ENCODE measurements at places on chromosomes 5 and 9.

DNA sequence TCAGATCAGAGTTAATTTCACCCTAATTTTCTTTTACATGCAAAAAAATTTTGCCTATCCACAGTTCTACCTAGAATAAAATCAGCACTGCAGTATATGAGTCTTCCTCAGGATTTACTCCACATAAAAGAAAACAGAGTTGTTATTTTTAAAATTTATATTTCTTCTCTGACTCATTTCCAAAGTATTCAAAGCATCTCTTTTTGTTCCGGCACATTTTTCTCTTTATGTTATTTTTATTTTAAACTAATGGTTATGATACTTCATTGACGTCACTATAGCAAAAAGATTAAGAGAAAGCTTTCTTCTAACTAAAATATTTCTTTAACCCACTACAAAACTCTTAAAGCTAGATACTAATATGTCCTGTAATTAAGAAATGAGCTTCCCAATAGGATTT, 590.4 kb downstream of the PRELID2 start:
- DNase-seq, result no peak

DNA sequence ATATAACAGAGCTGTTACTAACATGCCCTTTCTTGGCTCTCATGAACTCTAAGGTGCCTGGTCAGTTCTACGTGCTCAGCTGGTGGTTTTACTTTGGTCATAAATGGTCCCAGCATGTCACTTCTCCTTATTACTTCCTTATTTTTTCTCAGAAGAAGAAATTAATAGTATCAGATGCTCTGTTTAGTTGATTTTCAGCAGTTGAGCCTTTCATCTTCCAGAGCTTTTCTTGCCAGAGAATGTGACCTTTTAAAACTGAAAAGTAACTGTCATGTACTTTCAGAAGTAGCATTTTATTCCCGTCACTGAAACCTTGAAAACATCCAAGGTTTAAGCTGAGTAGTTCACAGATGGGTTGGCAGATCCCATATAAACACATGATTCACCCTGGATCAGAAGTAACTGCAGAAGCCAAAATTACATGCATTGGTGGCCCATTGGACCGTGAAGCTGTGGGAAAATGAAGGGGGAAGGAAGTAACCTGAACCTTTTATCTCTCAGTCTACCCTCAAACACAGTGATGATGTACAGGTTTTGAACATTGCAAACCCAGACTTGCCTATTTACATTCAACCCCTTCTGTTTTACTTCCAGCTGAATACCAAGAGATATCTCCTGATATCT, 50.5 kb downstream of the HACD4 start:
- peak; percentile 61 for DNase-seq

DNA sequence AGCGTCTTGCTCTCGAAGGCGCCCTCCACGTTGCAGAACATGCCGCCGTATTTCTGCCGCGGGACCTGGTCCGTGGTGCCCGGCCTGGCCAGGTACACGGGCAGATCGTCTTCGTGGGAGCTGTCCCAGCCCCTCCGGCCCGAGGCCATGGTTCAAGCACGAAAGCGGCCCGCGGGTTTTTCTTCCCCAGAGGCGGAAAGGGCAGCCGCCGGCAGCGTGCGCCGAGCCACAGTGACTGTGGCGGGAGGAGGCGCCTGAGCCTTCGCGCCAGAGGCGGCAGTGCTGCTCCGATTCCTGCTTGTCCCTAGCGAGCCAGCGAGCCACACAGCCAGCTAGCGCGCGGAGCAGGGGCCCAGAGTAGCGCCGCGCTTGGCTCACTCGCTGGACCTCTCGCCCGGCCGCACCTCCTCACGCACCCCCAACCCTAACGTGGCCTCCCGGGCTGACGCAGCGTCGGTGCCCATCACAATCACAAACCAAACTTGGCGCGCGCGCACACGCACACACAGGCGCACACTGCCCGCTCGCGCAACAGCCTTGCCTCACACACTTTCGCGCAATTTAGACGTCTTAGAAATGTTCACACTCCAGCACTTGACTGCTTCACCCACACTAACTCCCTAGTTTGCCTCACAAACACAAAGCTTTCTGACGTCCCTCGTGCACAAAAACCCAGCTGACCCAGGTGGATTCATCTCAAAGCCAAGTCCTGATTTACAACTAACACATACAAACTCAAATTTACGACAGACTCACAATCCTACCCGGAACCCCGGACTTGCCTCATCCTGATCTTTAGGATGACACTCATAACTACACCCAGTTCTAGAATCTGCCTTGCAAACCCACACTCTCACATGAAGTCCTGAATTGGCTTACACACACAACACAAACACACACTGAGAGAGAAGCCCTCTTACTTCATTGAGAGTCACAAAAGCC, at the start of gene DPYSL3:
Gene DPYSL3 (minus strand): TSS at position 359 of the 942 bp plus-strand sequence. CDS start 210 bp downstream, at position 149.
- DNase-seq, result peak; percentile 62

GRCh38 chr5:181052672-181053487, 12.8 kb downstream of the BTNL9 start:
- DNase-seq, result peak; percentile 32

DNA sequence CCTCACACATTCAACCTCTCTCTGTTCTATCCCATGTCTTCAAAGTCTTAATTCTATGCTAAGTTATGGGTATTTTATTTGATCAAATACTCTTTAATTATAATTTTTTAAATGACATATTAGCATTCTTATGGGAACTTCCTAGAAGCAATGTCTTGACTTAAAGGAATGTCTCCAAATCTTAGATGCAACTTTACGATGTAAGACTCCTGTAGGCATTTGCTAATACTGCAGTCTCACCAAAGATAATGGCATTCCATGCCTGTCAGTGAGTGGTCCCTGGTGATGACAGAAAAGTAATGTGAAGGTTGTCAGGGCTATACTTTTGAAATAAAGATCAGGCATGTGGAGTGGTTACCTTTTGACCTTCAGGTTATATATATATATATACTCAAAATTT, 1654.2 kb upstream of the WWC1 start:
- DNase-seq, result no peak

DNA sequence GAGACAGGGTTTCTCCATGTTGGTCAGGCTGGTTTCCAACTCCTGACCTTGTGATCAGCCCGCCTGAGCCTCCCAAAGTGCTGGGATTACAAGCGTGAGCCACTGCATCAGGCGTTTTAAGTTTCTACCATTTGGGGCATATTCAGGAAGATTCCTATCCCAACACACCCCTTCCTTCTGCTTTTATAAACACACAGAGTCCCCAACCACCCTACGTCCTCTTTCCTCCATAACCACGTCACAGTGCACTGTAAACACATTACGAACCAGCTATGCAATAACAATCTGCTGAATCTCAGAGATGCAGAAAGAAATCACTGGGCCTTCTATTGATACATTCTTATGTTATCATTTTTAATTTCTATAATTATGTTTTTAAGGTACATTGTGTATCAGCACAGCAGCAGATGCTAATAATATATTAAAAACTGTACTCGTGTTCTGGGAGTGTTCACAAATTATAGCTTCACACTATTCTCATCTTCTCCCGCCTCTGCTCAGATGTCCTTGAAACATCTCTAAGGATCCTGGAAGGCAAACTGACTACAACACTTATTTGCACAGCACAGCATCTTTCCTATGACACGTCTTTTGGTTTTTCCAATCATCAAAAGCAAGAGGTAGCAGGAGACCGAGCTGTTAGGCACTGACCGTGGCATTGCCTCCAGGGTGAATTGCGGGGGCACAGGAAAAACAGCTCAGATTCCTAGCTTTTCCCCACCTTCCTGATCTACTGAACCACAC, 60.2 kb downstream of the KCNIP1 start:
- peak; percentile 60 for DNase-seq

All from suppressor macrophage treated with lipopolysaccharide for 1 hour (primary cell).